Hematopoietic multipotent progenitor cell treated with erythropoietin and hydrocortisone succinate and interleukin-3 and kit ligand, for 4 days (in vitro differentiated cells): ENCODE measurements at places on chromosomes 2 and 18.

DNA sequence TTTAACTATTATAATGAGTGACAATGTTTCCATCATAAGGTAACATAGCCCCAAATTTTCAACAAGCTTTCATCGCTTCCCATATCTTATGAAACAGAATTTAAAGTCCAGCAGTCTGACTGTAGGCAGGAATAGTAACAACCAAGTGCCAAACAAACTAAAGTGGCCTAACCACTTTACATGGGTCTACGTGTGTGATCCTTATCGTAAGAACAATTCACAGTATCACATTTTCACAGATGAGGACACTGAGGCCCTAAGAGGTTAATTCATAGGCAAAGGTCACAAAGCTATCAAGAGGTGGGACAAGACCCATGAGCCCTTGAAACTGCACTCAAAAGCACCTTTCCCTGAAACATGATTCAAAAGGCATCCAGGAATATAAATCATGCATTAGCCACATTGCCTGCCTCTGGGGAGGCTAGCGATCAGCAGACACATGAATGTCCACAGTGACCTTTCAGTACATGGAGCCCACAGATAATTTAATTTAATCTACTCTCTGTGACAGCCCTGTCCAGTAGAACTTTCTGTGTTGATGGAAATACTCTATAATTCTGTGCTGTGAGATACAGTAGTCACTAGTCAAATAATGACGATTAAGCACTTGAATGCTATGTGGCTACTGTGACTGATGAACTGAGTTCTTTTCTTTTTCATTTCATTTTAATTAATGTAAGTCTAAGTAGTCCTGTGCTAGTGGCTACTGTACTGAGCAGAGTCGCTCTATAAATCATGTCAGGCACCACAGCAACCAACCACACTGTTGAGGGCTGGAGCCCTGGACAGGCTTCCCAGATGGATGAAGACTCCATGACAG, 30.3 kb downstream of the KIDINS220 start:
- no peak for DNase-seq

DNA sequence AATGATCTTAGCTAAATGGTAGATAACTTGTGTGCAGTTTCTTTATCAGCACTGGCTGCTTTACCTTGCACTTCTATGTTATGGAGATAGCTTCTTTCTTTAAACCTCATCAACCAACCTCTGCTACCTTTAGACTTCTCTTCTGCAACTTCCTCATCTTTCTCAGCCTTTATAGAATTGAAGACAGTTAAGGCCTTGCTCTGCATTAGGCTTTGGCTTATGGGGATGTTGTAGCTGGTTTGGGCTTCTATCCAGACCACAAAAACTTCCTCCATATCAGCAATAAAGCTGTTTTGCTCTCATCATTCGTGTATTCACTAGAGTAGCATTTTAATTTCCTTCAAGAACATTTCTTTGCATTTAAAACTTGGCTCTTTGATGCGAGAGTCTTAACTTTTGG, 123.7 kb downstream of the PIK3C3 start:
- DNase-seq = peak; percentile 77

- no peak for DNase-seq
Measured at GRCh38 chr2:95757988-95758387, 166.2 kb downstream of the TRIM43 start.

- DNase-seq = no peak
Measured at GRCh38 chr2:217206016-217206725, 346.3 kb upstream of the TNP1 start.

DNA sequence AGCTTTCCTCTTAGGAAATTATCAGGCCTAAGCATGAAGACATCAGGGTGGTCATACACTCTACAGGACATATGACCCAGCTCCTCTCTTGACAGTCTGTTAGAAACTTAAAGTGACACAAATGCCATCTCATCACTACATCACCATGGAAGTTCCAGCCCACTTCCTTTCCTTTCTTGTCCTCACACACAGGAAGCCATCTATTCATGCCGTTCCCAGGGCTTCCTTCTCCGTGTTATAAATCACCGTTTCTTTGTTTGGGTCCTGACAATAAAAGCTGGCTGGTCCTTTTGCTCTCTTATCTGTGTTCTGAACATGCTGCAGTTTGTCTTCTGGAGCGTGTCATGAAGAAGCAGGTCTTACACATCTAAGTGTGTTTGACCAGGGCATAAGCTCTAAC, 692.1 kb upstream of the CELF4 start:
- DNase-seq = peak; percentile 14

GRCh38 chr2:6211236-6211635, 519.1 kb downstream of the SOX11 start:
- no peak for DNase-seq

DNA sequence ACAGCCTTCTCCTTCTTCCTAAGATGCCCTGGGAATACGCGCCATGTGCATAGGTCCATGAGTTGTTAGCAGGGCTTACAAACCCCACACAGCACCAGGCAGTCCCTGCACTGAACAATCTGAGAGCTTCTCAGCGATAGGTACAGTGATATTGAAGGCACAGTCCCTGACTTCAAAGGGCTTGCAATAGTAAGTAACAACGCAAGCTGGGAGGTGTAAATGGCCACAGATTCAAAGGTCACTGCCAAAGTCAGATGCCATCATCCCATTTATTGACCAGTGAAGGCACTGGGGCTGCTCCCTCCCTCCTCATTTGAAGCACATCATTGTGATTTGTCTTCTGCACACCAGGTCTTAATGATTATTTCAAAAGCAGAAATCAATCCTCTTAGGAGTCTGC, 541 bp upstream of the SCYGR3 start:
- no peak for DNase-seq

DNA sequence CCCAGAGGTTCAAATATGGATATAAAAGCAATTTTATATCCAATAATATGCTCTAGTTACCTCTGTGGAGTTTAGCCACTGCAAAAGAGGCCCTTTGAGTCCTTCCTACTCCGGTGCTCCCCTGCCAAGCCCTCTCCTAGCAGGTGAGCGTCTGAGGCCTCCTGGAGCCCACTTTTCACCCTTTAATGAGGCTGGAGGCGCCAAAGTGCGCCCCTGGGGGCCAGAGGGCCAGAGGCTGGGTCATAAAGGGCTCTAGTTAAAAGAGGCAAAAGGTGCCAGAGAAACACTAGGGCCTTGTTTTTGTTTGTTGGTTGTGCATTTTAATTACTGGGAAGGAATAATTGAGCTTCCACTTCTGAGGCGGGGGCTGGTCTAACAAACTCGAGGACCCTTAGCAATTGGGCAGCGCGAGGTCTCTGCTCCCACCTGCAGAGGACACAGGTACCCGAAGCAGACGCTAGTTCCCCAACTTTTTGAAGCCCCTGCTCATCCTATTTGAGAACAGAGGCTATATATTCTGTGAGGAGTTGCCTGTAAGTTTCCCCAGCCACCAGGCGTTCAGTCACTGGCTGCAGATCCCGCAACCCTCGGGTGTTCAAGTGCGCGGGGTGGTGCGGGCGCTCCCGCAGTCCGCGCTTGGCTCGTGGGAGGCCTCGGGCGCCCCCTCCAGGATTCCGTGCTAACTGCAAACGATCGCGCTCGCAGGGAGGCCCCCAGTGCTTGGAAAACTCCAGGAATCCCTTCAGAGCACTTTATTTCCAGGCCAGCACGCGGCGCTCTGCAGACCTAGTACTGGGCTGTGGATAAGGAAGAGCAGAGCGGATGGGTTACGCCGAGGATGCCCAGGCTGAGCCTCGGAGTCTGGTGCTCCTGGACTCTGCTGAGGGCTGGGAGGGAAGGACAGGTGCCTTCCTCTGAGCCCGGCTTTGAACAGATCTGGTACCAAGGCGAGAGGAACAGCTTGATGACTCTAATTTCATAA, 14.1 kb downstream of the MSGN1 start:
- DNase-seq = peak; percentile 66

- peak; percentile 79 for DNase-seq
Measured at GRCh38 chr2:224946895-224947294, 95.4 kb downstream of the DOCK10 start.

GRCh38 chr18:50097702-50098101, 97.2 kb downstream of the MYO5B start:
- DNase-seq = no peak

- DNase-seq = peak; percentile 88
Measured at GRCh38 chr18:24397131-24397693, 412 bp downstream of the OSBPL1A start.

- no peak for DNase-seq
Measured at GRCh38 chr18:8121942-8122480, 487.2 kb upstream of the RAB12 start.

DNA sequence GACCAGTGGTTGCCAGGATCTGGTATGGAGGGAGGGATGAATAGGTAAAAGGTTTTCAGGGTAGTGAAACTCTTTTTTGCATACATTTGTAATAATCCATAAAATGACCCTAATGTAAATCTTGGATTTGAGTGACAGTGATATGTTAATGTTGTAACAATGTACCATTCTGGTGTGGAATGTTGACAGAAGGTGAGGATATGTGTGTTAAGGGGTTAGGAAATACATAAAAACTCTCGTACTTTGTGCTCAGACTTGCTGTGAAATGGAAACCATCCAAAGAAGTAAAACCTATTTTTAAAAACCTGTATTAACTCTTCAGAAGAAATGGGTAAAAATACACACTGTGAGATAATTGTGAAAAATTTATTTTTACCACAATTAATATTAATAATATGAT, 66.2 kb downstream of the SYT4 start:
- no peak for DNase-seq

DNA sequence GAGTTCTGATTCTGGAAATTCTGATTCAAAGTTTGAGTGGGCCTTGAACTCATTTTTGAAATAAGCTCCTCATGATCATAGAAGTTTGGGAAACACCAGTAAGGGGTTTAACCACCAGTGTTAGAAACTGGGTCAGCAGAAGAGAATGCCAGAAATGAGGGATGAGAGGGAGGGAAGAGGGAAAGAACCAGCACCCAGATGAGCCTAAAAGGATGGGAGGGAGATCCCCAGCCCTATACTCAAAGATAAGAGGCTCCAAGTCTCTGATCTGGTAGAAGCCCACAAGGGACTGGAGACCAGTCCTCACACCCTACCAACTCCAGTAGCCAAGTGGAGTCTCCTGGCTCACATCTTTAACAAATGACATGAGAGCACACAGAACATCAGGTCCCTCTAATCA, 305.0 kb upstream of the NRP2 start:
- no peak for DNase-seq

- DNase-seq = no peak
Measured at GRCh38 chr2:174172802-174173355, 75.5 kb downstream of the OLA1 start.

DNA sequence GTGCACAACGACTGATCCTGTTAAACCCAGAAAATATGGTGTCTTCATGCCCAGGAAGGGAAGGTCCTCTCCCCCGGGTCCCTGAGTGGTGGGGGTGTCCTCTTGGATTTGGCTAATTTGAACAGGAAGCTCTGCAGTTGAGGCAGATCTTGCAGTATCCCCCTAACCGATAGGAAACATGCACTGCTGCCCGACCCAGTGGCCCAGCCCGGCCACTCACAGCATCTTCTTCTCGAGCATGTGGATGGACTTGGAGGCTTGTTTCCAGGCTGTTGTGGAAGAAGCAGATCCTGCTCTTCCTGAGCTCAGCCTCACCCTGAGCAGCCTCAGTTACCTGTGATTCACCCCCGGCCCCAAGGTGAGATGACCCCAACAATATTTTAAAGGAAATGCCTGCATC, 46.4 kb upstream of the ASB1 start:
- no peak for DNase-seq

DNA sequence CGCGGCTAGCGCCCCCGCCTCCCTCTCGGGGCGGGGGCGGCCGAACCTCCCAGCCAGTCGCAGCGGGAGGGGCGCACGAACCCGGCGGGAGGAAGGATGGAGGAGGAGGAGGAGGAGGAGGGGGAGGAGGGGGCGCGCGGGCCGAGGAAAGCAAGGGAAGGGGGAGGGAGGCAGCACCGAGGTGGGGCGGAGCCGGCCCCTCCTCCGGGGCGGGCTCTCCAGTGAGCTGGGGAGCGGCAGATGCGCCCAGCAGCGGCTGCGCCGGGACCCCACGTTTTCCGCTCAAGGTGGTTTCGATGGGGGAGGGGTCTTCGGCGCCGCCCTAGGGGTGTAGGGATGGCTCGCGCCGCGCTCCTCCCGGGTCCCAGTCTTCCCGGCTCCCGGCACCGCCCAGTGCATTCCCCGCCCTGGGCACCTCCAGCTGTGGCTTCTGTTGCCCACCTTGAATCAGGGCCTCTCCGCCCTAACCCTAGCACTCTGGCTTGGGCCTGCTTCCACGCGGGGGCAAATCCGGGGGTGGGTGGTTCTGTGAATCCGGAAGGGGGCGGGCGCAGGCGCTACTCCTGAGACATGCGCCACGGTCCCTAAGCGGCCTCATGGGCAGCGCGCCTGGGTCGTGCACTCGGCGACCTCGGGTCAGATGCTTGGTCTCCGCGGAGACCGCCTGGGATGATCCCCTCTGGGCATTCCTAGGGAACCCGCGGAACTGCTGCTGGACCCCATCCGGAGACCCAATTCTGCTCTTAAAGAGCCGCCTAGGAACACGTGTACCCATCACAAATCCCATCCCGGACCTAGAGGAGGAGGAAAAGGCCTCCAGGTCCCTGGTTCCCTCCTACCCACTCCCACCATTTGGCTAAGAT, at the start of gene FBXO41:
Gene FBXO41, minus strand, starts transcription at position 183 of the 863 bp plus-strand sequence. CDS start 14,848 bp downstream, outside the sequence.
- DNase-seq = peak; percentile 84

GRCh38 chr2:200356857-200357384, 50.4 kb downstream of the SPATS2L start:
- no peak for DNase-seq

DNA sequence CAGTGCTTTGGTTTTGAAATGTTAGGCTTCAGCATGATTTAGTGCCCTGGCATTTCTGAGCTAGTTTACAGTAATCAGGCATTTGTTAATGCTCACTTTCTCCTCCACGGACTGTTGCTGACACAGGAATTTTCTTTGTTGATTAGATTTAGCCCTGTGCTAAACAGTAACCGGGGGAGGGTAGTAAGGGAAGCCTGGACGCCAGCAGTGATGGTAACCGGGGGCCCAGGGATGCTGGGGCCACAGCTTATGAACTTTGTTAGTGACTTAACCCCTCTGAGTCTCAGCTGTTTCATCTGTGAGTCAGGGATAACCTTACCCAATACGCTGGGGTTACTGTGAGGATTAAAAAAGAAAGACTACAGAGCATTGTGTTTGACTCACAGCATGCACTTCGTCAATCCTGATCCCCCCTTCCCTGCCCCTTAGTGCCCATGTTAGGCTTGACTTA, 33.5 kb downstream of the KLHL29 start:
- DNase-seq = no peak

- DNase-seq = no peak
Measured at GRCh38 chr2:170019060-170019805, 158.7 kb upstream of the MYO3B start.

DNA sequence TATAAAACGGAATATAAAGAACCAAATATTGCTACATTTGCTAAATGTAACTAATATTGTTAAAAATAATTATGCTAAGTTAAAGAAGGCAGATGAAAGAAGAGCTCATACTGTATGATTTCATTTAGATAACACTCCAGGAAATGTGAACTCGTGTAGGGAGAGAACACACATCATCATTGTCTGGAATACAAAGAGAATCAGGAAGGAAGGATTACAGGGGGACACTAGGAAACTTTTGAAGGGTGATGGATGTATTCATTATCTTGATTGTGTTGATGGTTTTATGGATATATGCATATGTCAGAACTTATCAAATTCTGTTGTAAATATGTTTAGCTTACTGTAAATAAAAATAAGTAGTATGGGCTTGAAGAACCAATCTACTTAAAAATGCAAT, 104.1 kb upstream of the TRIB2 start:
- no peak for DNase-seq

- no peak for DNase-seq
Measured at GRCh38 chr18:42929181-42929580, 186.3 kb downstream of the RIT2 start.
